ENCODE measurements at places on chromosomes 6 and 20. TPM values are rescaled to one million over a fixed set of nuclear protein-coding genes. Genes with fewer than 3 reads are reported as not detected.

- peaks cover 14% of the 10 kb centered on the region for H3K27me3 ChIP-seq
- peaks cover 3% of the 10 kb centered on the region for H3K4me1 ChIP-seq
- H3K27ac ChIP-seq, result no peak overlapping the region
- no peak overlapping the region for H3K4me3 ChIP-seq
Observed at GRCh38 chr20:38800882-38801281, 4.6 kb upstream of the PPP1R16B start.

DNA sequence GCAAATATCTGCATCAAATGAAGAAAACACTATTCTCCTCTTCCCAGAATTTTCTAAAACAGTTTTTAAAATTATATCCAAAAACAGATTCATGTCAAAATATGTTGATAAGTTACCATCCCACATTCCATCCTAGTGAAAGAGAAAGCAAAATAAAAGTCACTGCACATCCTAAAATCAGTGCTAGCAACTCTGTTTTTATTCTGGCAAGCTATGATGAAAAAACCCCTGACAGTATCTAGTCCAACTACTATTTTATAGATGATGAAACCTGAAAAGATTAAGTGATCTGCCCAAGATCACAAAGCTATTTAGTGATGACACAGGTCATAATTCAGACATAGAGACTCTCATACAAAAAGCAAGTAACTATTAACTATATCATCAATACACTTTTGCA, 190.3 kb upstream of the SHLD1 start:
- no peak overlapping the region for H3K27ac ChIP-seq
- H3K4me1 ChIP-seq, result no peaks in the 10 kb centered on the region
- no peaks in the 10 kb centered on the region for H3K27me3 ChIP-seq
- no peaks in the 10 kb centered on the region for H3K36me3 ChIP-seq
- H3K4me3 ChIP-seq, result no peak overlapping the region
- DNase-seq, result no peak

The PDYN gene
- total RNA-seq, result not detected

- H3K36me3 ChIP-seq, result no peaks in the 10 kb centered on the region
- no peak overlapping the region for H3K4me3 ChIP-seq
- DNase-seq, result no peak
- no peak overlapping the region for H3K27ac ChIP-seq
Observed at GRCh38 chr6:1464781-1465370, 75.5 kb downstream of the FOXF2 start.

DNA sequence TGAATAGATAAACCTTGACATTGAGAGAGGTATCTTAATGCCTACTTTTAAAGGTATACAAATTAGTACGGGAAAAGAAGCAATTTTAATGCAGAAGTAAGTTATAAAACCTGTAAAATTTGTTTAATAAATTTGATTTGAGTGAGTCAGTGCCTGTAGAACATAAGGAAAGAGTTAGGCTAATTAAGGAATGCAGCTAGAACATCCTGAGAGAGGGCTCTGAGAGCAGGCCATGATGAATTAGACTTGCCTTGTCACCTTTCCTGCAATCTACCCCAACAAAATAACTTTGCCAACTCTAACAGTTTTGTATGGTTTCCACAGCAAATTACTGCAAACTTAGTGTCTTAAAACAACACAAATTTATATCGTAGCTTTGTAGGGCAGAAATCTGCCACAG, 700.8 kb downstream of the RFPL4B start:
- H3K4me1 ChIP-seq, result no peaks in the 10 kb centered on the region
- no peak for DNase-seq
- H3K36me3 ChIP-seq, result no peaks in the 10 kb centered on the region
- no peak overlapping the region for H3K4me3 ChIP-seq
- no peaks in the 10 kb centered on the region for H3K27me3 ChIP-seq

- no peak overlapping the region for H3K4me3 ChIP-seq
- H3K36me3 ChIP-seq, result no peaks in the 10 kb centered on the region
- no peaks in the 10 kb centered on the region for H3K4me1 ChIP-seq
- H3K27me3 ChIP-seq, result no peaks in the 10 kb centered on the region
Observed at GRCh38 chr6:75368151-75368779, 83.7 kb upstream of the TMEM30A start.

The SLC17A9 gene
- 17.3 TPM for total RNA-seq

The SSTR4 gene
- total RNA-seq, result 0.53 TPM

DNA sequence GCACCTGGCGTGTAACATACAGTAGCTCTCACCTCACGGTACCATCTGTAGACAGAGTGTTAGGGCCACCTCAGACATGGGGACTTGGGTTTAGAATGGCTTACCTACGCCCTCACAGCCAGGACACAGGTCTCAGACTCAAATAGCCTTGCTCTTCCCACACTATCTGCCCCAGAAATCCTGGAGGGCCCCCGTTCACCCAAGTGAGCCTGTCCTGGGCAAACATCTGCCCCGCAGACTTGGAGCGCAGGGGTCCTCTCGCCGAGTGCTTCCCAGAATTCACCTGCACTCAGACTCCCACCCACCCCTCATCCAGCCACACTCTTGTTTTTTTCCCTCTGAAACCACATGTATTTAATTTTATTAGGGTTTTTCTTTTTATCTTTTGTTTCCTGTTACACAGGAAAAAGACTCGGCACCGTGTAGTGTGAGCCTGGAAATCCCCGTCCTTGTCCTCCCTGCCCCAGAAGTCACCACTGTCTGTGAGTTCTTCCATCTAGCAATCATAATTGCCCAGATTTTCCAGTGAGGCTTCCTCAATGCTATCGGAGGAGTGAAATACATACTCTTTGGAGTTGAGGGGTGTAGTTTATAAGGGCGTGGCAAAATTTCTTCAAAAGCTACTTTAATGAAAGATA, 17.1 kb upstream of the MAP1LC3A start:
- no peak for DNase-seq
- H3K36me3 ChIP-seq, result no peaks in the 10 kb centered on the region
- H3K4me1 ChIP-seq, result no peaks in the 10 kb centered on the region
- no peaks in the 10 kb centered on the region for H3K27me3 ChIP-seq
- H3K4me3 ChIP-seq, result no peak overlapping the region
- H3K27ac ChIP-seq, result no peak overlapping the region

Data from hepatocyte (in vitro differentiated cells).